ENCODE measurements at places on chromosomes 7 and 10.
A peak's percentile ranks its signal among the peaks of the same experiment; 100 is the strongest.

GRCh38 chr10:132176623-132177500 lies 9.9 kb upstream of the DPYSL4 start:
- DNase-seq = no peak

GRCh38 chr10:65723525-65723924 lies 1202.3 kb upstream of the LRRTM3 start:
- DNase-seq = no peak

DNA sequence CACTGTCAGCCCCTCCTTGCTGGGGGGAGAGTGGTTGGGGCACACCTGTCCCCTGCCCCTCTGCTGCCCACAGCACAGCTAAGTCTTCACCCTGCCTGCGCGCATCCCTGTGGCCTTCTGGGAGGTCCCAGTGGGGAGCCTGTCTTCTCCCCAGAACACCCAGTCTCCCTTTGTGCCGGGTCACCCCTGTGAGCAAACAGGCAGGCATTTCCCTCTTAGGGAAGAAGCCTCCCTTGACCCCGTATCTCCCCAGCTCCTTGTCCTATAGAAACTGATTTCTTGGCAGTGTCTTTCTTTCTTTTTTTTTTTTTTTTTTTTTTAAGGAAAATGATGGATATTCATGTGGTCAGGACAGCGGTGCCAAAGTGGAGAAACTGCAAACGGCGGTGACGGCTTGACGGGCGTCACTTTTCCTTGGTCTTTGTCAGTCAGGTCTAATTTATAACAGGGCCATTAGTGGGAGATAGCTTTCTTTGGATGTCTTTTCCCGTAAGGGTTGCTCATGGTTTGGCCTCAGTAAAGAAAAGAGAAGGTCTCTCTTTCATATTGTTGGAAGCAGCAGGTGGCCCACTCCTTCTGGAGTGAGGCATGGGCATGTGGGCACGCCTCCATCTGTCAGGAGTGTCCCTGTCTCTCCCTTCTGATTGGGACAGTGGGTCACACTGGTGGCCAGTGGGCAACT lies 115.3 kb downstream of the NKX6-2 start:
- DNase-seq = no peak

GRCh38 chr10:118107040-118107439 lies 60.3 kb upstream of the RAB11FIP2 start:
- no peak for DNase-seq

DNA sequence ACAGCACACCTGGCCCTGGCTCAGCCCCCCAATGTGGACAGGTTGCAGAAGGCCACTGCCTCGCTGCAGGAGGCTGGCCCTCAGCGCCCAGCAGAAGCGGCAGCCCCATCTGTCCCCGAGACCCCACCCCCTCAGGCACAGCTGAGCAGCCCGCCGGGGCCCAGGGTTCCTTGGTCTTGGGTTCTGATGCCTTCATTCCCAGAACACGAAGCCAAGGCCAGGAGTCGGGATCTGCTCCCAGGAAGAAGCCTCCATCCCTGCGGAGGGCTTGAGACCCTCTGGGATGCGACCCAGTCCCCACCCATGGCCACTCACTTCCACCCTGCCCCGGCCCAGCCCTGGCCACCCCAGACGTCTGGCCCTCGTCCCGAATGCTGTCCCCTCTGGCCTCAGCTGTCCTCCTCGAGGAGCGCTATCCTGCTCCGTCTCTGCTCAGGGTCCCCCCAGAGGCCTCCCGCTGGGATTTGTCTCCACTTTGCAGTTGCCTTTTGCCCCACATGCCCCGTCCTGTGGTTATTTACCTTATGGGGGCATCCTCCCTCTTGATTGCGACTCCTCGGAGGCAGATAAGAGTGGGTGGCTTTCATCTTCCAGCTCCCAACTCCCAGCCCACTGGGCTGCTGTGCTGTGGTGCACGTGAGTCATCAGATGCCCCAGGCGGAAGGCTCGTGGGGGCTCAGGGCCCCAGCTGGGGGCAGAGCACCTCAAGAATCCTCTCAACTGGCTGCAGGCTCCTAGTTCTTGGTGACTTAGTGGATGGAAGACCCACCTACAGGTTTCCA lies 97.5 kb downstream of the MKI67 start:
- no peak for DNase-seq

- DNase-seq = no peak
These were observed 245.1 kb downstream of the CAMK1D start for GRCh38 chr10:12594448-12594944.

- DNase-seq = no peak
These were observed 118.8 kb downstream of the HERPUD2 start for GRCh38 chr7:35576031-35576573.

DNA sequence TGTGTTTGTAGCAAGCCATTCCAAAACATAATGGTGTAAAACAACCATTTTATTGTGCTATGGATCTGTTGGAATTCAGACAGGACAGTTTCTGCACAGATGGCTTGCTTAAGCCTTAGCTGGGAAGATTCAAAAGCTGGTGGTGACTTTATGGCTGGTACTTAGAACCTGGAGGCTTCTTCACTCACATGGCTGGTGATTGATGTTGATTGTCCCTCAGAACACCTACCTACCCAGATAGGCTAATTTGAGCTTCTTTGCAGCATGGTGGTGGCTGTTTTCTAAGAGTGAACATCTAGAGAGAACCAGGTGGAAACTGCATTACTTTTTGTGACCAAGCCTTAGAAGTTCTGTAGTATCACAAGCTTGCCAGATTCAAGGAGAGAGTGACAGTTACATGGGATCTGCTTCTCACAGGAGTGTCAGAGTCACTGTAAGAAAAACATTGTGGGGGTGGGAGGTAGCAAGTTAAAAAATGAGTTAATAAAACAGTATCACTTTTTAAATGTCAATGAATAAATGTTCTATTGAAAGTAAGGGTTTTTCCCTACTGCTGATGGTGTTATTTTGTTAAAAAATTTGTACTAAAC lies 7.1 kb downstream of the R3HCC1L start:
- DNase-seq = no peak

DNA sequence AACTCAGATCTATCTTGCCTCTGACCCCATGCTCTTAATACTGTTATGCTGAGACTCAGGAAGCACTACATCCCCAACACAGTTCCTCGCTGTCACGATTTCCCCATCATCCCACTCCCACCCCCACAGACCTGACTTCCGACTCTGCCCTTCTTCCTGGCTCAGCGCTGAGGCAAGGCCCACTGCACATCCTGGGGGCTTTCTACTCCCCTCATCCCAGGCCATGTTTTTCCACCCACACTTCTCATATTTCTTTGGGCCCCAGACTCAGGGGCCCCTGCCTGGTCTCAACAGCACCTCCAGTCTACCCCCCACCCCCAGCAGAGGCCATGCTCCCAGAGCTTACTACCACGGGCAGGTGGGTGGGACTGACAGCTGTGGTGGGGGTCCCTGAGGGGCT lies 7.7 kb upstream of the NDST2 start:
- no peak for DNase-seq

DNA sequence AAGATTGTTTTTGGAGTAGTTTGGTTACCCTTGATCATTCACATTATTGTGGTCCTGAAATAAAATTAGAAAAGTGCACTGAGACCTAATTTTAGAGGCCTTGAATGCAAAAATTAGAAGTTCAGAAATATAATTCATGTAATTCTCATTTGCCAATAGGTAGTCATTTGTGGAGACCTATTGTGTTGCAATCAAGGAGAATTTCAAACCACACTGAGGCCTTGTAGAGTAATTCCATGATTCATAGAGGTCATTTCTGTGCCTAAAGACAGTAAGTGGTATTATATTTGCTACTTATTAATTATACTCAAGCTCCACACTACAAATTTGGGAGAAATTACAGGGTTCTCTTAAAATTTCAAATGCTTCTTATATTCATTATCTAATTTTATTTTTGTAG lies 946.8 kb upstream of the POT1 start:
- no peak for DNase-seq

- no peak for DNase-seq
These were observed 150.8 kb upstream of the NPSR1 start for GRCh38 chr7:34507191-34507590.

DNA sequence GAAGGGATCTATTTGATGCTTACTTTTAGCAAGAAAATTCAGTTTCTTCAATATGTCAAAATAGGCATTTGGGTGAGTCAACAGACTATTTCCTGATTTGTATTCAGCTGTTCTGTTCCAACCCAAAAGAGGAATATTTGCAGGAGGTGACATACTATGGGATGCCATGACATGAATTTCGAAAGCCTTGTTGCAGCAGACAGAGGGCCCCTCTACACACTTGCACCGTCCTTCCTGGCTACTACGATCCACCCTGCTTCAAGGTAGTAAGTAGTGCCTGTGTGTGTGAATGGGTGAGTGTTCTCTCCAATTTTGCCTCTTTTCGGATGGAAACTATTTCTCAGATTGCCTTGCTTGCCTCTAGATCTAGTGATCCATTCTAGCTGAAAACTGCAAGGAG lies 413.0 kb upstream of the ADARB2 start:
- DNase-seq = no peak

DNA sequence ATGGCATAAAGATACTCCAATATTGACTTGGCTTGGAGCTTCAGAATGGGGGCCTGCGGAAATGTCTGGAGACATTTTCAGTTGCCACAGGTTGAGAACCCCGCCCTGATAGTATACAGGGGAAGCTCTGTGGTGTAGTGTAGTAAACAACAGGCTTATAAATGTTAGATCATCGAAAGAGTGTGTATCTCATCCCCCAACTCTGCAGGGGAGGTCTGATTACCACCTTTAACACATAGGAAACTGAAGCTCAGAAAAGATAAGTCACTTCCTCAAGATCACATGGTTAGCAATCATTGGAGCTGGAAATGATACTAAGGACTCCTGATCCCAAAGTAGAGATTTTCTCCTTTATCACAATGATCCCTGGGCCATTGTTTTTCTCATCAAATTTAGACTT lies 144.5 kb upstream of the BMPER start:
- no peak for DNase-seq

- DNase-seq = no peak
These were observed 22.9 kb upstream of the ELFN1 start for GRCh38 chr7:1646957-1647891.

DNA sequence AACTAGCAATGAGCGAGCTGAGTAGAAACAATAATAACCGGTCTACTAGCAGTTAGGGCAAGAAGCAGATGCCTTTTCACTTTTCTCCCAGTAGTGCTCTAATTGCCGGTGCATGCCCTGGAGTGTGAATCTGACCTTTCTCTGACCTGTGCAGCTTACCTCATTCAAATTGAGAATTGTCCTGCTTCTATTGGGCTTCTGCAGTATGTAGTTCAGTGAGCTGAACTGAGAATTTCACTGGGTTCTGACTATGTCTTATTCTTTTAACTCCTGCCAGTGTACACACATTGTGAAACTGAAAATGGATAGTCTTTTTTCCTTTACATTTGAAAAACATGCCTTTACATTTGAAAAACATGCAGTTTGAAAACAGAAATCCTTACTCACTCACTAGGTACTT lies 157.9 kb upstream of the GRM3 start:
- DNase-seq = no peak

DNA sequence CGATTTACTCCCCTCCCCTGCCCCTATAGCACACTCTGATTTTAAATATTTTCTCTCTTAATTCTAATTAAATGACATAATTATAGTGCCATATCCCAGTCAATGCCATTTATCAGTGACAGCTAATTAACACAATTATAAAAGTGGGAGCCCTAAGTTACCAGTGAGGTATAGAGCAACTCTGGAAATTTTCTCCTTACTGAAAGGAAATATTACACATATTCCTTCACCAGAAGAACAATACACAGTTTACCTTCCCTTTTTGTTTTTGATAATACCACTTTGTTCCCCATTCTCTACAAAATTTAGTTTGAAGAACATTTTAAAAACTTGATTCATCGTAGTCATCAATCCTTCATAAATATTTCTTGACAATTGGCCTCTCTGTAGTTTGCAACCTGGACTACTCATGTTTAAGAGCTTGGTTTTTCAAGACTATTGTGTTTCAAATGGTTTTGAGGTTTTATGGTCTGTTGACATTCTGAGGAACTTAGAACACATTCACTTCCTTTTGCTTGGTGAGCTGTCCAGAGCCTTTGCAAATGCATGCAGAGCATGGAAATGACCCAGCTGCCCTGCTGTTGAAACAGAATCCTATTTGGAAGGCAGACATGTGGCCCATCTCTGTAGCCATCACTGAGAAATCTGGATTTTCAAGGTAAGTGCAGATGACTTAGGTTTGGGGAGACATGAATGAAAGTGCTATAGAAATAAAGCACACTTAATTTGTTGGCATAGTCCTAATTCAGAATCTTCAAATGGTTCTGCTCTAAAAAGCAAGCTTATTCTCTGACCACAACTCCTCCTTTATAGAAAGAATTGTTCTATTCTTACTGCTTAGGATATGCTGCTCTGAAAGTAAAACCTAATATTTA lies at the start of gene GPR141:
GPR141 (plus strand) TSS at position 521 of the 875 bp plus-strand sequence. CDS start 56,628 bp downstream, outside the sequence.
- no peak for DNase-seq

- no peak for DNase-seq
These were observed 56.8 kb downstream of the AUTS2 start for GRCh38 chr7:69654849-69655707.

GRCh38 chr7:87474533-87475358 lies 734 bp downstream of the ABCB4 start:
- peak; percentile 19 for DNase-seq

GRCh38 chr7:4245135-4245865 lies 436.8 kb upstream of the FOXK1 start:
- DNase-seq = no peak

GRCh38 chr7:109126404-109127050 lies 556.9 kb downstream of the DNAJB9 start:
- no peak for DNase-seq

- DNase-seq = no peak
These were observed 20.2 kb upstream of the SEM1 start for GRCh38 chr7:96729820-96730219.

DNA sequence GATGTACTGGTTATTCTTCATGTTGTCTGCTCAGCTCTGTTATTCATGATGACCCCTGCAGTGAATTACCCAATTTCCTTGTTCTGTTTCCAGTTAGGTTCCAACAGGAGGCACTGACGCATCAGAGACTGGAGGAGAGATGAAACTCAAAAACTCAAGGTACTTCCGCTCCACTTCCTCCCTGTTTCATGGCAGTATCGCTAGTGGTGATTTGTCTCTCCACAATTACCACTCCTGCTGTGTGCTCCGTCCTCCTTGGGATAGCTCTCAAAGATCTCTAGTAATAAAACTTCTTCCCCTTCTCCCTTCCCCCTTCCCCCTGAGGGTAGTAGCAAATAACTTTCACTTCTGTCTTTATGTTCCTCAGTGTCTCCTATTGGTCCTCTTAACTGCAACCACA lies 107.4 kb upstream of the ABCB5 start:
- peak; percentile 11 for DNase-seq

GRCh38 chr7:115585015-115585718 lies 445.4 kb downstream of the TFEC start:
- no peak for DNase-seq

DNA sequence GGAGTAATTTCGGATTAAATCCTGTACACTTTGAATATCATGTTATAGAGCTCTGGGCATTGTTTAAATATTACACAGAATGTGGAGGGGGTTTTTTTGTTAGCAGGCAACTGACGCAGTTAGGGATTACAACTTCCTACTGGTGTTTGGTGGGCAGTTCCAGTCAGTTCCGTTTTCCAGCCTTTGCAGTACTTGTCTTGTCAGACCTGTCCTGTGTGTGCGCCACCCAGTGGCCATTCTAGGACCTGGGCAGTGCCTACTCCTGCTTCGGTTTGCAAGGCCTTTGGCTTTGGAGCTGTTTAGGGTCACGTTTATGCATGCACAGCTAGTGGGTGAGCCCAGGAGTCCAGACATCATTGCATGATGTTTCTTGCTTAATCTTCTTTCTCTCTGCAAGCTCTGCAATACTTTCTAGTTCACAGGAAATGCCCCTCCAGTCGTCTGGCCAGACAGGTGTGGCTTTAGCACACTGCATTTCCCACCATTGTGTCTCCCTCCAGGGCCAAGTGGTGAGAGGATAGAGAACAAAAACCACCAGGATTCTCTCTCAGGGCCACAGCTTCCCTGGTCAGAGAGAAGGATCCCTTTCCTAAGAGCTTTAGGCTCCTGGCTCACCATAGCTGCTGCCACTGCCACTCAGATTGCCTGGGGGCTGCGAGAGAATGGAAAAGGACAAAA lies 96.5 kb upstream of the TARP start:
- peak; percentile 12 for DNase-seq
